ENCODE measurements at places on chromosomes 5 and 9.

- DNase-seq, result no peak
These were observed 21.1 kb downstream of the TRAF1 start for GRCh38 chr9:120905315-120906164.

DNA sequence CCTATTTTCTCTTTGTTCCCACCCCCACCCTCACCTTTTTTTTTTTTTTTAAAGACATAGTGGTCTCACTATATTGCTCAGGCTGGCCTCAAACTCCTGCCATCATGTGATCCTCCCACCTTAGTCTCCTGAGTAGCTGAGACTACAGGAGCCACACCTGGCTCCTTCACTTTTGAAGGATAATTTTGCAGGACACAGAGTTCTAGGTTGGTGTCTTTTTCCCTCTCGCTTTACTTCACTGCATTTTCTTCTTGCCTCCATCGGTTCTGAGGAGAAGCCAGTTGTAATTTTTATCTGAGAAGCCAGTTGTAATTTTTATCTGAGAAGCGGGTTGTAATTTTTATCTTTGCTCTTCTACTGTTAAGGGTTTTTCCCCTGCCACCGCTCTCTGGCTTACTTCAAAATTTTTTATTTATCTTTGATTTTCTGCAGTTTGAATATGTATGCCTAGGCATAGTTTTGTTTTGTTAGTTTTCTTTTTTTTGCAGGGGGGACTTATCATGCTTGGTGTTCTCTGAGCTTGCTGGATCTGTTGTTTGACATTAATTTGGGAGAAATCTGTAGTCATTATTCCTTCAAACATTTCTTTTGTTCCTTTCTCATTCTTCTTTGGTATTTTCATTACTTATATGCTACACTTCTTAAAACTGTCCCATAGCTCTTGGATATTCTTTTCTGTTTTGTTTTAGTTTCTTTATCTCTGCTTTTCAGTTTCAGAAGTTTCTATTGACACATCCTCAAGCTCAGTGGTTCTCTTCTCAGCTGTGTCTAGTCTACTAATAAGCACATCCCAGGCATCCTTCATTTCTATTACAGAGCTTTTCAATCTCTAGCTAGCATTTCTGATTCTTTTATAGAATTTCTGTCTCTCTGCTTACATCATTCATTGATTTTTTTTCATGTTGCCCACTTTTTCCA, 148.2 kb upstream of the CHD1 start:
- DNase-seq, result no peak

- DNase-seq, result no peak
These were observed 66.7 kb downstream of the ZNF462 start for GRCh38 chr9:106929471-106930177.

GRCh38 chr9:27487128-27487640, 36.9 kb upstream of the IFNK start:
- no peak for DNase-seq

- no peak for DNase-seq
These were observed 39.4 kb downstream of the KLF9 start for GRCh38 chr9:70374962-70375618.

- no peak for DNase-seq
These were observed 294.4 kb downstream of the SEMA5A start for GRCh38 chr5:9251379-9251980.

- no peak for DNase-seq
These were observed 934.4 kb downstream of the MAT2B start for GRCh38 chr5:164439799-164440198.

- DNase-seq, result no peak
These were observed 2035.5 kb upstream of the ACO1 start for GRCh38 chr9:30348904-30349303.

DNA sequence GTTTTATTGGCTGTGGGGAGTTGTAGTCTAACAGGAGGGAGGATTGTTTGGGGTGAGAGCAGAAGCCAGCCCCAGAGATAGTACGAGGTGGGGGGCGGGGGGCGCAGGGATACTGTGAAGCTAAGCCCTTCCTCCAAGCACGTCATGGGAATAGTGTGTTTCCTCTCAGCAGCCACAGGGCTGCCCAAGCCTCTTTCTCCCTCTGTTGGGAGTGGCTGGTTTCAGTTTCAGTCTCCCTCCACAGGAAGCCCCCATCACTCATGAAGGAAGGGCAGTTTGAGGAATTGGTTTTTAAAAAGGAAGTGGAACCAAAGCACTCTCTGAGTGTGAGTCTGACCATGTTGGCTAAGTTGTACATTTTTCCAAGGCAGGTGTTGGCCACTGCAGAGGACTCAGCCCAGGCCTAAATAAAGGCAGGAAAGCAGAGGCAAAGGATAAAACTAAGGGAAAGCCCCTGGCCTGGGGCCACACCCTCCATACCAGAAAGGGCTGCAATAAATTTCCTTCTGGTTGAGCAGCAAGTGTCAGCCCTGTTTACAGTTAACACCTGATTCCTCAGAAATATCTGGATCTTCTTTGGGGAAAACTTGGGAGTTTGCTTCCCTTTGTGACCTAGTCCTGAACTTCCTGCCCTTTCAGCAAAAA, 3.2 kb downstream of the RAB24 start:
- no peak for DNase-seq

DNA sequence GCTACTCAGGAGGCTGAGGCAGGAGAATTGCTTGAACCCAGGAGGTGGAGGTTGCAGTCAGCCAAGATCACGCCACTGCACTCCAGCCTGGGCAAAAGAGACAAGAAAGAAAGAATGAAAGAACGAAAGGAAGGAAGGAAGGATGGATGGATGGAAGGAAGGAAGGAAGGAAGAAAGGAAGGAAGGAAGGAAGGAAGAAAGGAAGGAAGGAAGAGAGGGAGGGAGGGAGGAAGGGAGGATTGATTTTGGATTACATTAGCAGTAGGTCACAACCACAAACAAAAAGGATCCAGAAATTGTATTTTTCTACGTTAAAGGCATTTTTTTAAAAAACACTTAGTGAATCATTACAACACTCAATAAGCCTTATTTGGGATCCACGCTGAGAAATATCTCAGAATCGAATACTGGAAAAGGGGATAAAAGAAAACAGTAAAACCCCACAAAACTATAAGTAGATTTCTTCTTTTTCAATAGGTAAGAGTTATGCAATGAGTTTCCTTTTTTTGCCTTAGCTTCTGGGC, 136.9 kb upstream of the FREM1 start:
- no peak for DNase-seq

DNA sequence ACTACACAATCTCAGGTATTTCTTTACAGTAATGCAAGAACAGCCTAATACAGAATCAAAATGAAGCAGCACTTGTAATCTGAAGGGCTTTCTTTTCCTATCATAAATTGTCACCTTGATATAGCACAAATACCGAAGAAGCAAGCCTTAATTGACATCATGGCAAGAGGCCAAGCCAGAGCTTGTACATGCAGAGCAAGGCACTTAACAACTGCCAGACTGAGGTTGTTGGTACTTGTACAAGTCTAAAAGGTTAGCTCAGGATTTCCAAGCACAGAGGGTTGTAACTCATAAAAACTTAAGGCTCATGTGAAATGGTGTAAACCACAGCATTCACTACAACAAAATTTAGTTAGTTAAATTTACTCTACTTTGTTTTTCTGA, 158.8 kb upstream of the SPEF2 start:
- no peak for DNase-seq

GRCh38 chr9:120446671-120447070, 133.3 kb downstream of the CDK5RAP2 start:
- DNase-seq, result no peak

DNA sequence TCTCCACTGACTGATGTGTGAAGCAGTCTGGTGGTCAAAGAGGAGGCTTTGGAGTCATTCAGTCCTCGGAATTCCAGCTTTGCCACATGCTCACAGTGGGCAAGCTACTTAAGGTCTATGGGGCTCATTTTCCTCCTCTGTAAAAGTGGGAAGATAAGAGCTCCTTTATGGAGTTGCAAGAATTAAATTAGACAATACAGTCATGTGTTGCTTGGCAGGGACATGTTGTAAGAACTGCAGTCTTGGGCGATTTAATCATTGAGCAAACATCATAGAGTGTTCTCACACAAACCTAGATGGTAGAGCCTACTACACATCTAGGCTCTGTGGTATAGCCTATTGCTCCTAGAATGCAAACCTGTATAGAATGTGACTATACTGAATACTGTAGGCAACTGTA, 253.9 kb downstream of the SH3GL2 start:
- DNase-seq, result no peak

DNA sequence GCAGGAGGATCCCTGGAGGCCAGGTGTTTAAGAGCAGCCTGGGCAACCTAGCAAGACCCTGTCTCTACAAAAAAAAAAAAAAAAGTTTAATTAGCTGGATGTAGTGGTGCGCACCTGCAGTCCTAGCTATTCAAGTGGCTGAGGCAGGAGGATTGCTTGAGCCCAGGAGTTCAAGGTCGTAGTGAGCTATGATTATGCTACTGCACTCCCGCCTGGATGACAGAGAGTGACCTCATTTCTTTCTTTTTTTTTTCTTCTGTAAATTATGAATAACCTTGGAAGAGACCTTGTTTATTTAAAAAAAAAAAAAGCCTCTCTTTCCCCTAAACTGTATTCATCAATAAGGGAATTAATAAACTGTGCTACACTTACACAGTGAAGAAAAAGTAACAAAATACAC, 43.6 kb upstream of the SLC30A5 start:
- no peak for DNase-seq

DNA sequence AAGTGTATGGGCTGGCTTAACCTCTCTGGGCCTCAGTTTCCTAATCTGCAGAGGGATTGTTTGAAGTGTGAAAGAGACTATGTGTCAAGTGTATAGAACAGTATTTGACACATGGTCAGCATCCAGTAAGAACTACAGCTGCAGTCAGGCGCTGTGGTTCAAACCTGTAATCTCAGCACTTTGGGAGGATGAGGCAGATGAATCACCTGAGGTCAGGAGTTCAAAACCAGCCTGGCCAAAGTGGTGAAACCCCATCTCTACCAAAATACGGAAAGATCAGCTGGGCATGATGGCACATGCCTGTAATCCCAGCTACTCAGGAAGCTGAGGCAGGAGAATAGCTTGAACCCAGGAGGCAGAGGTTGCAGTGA, 31.9 kb upstream of the STING1 start:
- DNase-seq, result no peak

GRCh38 chr9:18668944-18669343, 195.0 kb downstream of the ADAMTSL1 start:
- DNase-seq, result no peak

DNA sequence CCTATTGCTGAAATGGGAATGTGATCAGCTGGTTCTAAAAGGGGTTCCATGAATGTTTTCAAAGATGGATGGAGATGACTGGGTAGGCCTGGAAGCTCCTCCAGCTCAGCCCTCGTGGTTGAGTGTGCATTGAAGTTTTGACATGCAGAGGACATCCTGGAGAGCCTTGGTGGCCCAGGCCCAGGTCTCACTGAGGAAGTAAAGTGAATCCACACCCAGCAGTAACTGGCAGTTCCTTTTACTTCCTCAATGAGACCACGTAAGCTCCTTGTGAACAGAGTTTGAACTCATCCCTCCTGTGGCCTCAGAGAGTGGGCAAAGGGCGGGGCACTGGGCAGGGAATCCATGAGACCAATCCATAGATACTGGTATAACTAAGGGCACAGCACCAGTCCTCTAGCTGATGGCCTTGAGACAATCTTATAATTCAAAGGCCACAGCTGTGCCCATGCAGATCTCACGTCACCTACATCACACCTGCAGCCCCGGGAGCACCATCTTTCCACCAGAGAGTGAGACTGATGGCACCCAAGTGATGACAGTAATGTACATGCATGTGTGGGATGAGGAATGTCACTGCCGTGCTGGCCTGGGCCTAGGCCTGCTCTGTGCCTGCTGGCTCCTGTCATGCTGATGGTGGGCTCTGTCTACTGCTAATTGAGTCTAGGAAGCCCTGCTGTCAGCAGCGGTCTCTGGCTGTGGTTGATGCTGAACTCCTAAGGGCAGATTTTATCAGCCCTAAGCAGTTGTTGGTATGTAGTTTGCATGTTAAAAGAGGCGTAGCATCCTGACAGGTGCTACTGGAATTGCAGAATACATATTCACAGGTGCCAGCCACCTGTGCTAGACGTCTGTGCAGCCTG, 257.8 kb downstream of the FSTL4 start:
- no peak for DNase-seq

DNA sequence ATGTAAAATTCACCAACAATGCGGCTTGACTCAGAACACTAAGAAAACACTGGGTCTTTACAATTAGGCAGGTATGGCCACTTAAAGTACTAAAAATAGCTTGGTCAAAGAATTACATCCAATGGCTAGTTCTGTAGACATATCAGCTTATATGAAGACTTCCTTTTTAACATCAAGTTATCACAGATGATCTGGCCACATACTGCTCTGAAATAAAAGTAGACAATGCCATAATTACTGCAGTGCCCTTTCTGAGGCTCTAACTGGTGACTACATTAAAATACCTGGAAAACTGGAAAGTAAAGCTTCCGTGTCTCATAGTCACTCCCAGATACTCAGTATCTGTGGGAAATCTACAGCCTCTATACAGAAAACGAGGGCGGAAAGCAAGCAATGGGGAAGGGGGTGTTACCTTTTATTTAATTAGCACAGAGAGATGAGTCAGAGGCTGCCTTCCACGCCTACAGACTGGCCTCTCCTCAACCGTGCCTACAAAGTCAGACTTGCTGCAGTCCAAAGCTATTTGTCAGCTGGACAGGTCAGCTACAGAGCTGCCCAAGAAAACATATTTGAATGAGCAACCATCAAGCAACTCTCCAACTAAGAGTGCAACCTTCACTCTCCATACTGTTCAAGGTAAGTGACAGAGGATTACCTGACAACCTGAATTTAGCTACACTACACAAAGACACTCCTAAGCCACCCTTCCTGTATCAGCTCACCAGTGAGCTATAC, 8.7 kb downstream of the SERINC5 start:
- no peak for DNase-seq

GRCh38 chr5:115424030-115424429, 120.5 kb downstream of the FEM1C start:
- DNase-seq, result no peak

GRCh38 chr9:104138243-104138868, 44.2 kb downstream of the SMC2 start:
- DNase-seq, result no peak

DNA sequence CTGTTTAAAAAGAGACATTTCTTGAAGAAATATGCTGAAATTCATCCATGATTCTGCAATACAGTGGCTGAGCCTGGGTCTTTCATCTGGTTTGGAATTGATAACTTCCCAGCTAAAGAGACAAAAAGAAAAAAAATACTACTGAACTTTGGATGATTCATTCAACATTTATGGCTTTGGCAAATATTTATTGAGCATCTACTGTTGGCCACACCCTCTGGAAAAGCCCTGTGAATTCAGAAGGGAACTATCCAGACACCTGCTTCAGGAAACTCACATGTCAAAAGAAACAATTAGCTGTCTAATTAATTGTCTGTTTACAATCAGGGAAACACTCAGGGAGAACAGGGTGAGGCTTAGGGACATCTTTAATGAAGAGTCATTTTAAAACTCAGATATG, 17.8 kb upstream of the ZNF622 start:
- no peak for DNase-seq

DNA sequence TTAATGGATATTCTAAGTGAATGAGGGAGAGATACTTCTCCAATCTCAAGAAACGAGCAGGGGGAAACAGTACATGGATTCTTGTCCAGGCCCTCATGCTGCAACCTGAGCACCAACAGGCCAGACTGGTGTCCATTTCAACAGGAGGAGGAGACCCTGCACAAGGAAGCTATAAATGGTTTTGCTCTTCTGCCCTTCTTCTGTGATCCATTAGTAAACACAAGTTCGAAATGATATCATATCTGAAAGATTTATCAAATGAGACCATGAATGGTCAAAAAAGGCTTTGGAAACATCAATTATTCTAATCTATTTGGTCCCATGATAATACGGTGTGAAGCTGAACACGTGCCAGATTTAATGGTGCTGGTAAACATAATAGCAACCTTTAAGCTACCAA, 109.8 kb downstream of the NR6A1 start:
- no peak for DNase-seq

GRCh38 chr9:137968235-137968634, 90.7 kb downstream of the CACNA1B start:
- no peak for DNase-seq
